Activated T-cell treated with anti-CD3 and anti-CD28 coated beads for 4 hours (primary cell): ENCODE measurements at places on chromosomes 5 and 9.

DNA sequence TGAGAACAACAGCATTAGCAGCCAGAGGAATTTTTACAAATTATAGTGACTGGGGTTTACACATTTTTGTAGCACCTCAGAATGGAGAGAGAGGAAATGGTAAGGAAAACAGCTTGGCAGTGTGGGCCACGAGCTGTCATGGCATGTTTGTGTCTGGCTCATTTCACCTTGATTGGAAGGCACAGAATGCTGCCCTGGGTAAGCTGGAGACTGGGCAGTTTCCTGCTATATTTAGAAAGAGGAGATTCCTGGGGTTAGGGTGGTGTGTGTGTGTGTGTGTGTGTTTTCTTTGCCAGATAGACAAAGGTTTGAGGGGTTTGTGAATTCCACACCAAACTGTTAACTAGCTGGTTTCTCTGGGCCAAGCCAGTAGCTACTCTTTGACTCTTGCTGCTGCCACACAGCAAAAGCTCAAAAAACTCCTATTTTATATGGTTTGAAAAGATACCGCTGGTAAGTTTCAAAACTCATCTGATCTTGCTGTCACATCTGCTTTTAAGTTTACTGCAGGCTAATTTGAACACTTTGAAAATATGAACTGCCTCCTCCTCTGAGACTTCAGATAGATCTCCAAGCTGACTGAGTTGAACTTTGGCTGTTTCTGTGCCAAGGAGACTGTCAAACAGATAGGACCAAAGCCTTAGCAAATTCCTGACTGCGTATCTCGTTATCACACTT lies 9.1 kb downstream of the ARHGAP26 start:
- DNase-seq, result no peak

- no peak for DNase-seq
These were observed 71.0 kb downstream of the NREP start for GRCh38 chr5:111685969-111686368.

DNA sequence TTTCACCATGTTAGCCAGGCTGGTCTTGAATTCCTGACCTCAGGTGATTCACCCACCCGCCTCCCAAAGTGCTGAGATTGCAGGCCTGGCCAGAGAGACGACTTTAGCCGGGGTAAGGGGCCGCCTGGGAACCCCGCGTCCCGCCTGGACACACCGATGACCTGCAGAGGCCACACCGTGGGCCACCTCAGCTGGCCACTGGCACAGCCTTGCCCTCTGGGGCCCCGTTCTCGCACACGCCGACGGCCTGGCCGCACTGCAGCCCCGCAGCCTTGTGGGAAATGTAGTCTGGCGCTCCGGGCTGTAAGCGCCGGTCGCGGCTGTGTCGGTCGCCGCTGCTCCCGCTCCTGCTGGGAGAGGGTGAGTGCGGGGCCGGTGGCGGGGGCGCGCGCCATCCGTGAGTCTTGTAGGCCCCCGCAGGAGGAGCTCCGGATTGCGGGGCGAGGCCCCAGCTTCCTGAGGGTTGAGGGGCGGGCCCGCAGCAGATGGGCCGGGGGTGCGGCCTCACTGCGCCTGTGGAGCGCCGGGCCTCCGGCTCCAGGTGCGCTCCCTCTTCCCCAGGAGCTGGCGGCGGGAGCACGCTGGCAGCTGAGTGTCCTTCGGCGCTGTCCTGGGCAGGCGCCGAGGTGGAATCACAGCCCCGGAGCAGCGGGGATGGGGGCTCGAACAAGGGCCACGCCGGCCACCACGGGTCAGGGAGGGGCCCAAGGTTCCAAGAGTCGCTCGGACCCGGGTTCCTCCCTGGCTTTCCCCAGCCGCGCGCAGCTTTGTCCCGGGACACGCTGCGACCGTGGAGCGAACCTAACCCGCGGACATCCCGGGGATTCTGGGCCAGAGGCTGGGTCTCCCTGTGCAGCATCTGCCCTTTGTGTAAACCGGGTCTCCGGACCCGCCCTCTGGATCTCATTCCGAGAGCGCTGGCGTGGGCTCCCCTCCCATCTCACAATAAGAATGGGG lies at the start of gene ZFP2:
TSS of gene ZFP2 (plus strand) at position 299 of the 957 bp plus-strand sequence. CDS start 35,401 bp downstream, outside the sequence.
- DNase-seq, result no peak

- no peak for DNase-seq
These were observed 6.8 kb downstream of the FAT2 start for GRCh38 chr5:151584057-151584937.

GRCh38 chr9:37953775-37954437 lies 50.0 kb upstream of the SLC25A51 start:
- DNase-seq, result no peak

DNA sequence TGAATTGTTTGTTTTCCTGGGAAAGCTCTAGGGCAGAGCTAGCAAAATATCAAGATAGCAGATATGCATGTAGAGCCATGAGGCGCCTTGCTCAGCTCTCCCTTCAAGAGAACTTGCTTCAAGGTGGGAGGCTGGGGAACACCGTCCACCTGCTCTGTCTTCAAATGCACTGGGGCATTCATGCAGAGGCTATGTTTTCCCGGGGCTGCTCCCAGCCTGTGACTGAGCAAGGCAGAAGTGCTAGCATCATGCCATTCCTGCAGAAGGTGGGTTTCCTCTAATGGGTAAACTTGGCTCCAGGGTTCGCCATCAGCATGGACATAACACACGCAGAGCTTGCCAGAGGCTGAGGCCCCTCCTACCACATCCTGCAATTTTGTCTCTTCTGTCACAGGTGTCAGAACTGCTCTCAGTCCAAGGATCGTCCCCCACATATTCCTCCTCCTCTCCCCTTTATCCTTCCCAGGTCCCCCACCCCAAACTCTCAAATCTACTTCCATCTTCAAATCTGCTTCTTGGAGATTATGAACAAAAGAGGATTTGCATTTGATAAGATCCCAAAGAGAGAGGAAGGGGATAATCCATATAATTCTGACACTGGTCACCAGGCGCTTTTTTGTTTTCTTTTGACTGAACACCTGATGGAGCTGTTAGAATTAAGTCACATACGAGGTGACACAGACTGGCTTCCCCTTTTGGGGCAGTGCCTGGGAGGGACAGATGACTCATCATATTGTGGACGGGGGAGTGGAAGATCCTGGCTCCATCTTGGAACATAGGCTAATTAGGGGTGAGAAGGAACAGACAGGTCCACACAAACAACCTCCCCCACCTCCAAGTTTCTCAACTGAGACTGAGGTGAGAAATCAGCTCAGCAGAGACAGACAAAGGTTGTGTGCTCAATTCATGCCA lies 85.0 kb upstream of the TAF11L2 start:
- no peak for DNase-seq

GRCh38 chr5:59500014-59500413 lies 393.5 kb downstream of the PDE4D start:
- no peak for DNase-seq

DNA sequence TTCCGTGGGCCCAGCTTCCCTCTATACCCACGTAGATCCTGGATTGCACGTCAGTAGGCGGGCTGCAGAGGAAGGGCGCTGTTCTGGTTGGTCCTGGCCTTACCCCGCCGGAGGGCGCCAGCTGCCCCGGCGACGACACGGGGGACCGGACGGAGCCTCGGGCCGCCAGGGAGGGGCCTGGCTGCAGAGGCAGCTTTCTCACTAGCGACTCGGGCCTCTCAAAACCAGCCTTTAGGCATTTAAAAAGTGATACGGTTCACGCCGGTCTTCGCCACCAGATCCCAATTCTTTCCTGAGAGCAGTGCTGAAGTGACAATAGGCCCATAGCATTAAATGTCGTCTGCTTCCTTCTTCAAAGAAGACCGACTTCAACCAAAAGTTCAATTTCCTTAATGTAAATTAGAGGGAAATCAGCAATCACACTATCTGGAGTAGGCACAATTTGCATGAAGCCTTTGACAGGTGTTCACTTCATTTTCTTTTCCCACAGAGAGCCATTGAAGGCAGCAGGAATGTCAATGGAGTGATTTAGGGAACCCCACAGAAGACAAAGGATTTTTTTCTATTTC lies 17.6 kb upstream of the UBE2D2 start:
- no peak for DNase-seq

DNA sequence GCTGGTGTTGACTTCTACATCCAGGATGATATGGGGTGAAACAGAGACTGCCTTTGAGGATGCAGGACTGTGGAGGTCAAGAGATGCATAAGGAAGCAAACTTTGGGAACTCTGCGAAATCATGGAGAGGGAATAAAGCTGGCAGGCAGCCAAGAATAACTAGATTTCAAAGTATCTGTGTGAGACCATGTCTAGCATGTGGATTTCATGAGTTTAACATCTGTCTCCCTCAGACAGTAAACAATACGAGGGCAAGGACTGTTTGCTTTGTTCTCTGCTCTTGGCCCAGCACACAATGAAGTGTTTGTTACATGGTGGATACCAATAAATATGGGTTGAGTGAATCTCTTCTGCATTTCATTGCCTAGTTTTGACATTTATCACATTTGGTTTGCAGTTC lies 71.3 kb downstream of the RASEF start:
- DNase-seq, result no peak

GRCh38 chr9:34553511-34554021 lies 30.8 kb upstream of the ENHO start:
- no peak for DNase-seq

- DNase-seq, result no peak
These were observed 24.5 kb downstream of the PTGES2 start for GRCh38 chr9:128102861-128103588.

DNA sequence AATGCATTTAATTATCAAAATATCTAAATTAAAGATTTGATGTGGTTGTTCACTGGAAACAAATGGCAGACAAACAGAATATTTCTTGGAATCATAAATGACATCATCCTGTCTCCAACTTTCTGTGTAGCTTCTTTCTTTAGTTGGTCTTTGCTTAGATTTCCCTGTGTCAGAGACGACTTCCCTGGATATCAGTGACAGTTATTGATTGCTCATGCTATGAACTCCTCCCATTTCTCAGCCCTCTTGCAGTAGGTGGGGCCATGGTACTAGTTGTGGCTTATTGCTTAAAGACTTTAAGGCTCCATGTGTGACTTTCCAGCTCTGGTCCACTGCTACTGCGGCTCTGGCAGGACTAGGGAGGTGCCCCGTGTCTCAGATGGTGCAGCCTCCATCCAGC lies 592.6 kb downstream of the MTRR start:
- no peak for DNase-seq

DNA sequence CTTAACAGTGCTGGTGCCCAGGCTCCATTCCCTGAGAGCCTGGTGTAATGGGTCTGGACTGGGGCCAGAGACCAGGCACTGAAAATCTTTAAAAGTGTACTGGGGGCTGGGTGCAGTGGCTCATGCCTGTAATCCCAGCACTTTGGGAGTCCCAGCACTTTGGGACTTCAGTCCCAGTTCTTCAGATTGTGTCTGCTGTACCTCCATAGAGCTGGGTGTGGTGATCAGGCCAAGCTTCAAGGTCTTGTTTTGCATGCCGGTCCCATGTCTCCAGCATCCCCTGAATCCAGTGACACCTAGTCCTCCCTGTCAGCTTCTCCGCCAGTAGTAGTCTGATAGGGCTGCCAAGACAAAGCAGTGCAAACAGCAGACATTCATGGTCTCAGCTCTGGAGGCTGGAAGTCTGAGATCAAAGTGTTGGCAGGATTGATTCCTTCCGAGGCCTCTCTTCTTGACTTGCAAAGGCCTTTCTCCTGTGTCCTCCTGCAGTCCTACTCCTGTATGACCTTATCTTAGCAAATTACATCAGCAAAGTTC lies 108.2 kb downstream of the SYK start:
- no peak for DNase-seq

DNA sequence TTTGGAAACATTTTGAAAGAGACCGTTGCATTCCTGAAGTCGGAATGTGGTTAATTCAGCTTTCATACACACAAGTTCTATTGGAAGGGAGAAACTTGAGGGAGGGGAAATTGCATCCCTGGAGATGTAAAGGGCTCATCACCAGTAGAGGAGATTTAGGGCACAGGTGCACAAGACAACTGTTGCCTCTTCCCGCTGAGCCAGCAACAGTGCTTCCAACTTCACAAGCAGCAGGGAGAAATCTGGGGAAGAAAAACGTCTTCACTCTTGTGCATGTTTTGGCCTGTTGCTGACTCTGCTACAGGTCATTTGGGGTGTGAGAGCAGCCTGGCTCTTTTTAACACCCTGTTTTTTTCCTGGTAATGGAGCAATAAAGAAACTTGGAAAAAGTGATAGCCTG lies 277.9 kb downstream of the GAS1 start:
- no peak for DNase-seq

GRCh38 chr9:35067056-35067455 lies 5.4 kb downstream of the VCP start:
- no peak for DNase-seq
